ENCODE measurements at places on chromosomes 6 and 20.

DNA sequence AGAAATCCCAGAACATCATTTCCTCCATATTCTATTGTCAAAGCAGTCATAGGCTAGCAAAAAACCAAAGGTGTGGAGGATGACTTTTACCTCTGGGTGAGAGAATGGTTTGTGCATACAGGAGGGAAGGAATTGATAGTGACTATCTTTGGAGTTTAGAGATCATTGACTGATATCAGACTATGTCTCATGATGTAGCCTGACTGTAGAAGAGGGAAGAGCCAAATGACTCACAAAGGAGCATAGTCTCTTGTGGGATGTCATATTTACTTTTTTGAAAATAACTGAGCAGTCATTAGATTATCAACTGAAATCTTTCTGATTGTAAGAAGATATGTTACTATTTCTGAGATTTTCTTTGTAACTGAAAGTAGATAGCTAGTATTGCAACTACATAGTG is 158.5 kb downstream of the FLRT3 start:
- DNase-seq: no peak

- peak; percentile 94 for DNase-seq
These were observed 50.0 kb upstream of the EZR start for GRCh38 chr6:158868890-158869825.

GRCh38 chr20:20894753-20895152 is 182.3 kb upstream of the RALGAPA2 start:
- DNase-seq: no peak

GRCh38 chr6:167733740-167734661 is 92.7 kb upstream of the AFDN start:
- no peak for DNase-seq

- no peak for DNase-seq
These were observed 993 bp downstream of the STX16 start for GRCh38 chr20:58651946-58652605.

- no peak for DNase-seq
These were observed 120.3 kb upstream of the MOCS1 start for GRCh38 chr6:40054602-40055001.

- no peak for DNase-seq
These were observed 863.4 kb downstream of the DHX35 start for GRCh38 chr20:39825524-39825923.

GRCh38 chr6:28167068-28167467 is 25.4 kb downstream of the ZKSCAN8 start:
- no peak for DNase-seq

DNA sequence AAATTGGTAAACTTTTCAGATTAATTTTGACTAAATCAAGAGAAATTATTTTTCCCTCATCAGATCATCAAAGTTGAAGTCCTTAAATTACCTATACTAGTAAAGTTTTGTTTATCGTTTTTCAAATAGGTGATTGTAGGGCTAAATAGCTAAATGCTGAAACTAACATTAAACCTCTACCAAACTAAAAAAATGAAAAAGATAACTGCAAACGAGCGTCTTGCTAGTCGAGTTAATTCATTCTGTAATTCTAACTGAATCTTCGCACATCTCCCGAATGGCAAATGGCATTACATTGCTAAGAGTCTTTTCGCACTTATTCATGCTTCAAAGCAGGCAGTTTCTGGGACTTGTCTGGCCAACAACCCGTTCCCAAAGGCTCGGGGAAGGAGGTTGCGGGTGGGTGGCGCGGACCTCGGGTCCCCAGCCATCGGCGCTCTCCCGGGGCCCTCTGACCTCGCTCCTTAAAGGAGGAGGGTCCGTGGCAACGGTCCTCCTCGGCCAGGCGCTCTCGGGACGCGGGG is 43.8 kb downstream of the POPDC3 start:
- DNase-seq: no peak

- no peak for DNase-seq
These were observed 15.4 kb upstream of the TRIB3 start for GRCh38 chr20:364905-365794.

DNA sequence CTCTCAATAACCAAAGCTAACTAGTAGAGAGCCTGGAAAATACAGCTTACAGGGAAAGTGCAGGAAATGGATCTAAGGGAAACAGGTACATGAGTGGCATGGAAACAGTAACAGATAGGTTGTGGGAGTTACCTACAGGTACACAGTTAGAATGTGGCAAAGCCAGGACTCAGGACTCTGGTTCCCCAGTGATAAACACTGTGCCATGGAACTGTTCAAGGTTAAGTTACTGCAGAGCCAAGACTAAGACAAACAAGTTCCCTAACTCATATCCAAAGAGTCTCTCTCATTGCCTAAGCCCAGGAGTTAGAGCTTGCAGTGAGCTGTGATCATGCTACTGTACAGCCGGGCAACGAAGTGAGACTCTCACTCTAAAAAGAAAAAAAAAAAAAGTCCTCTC is 6.6 kb downstream of the MED20 start:
- no peak for DNase-seq

GRCh38 chr20:48921883-48922820 is 641 bp downstream of the ARFGEF2 start:
- no peak for DNase-seq

DNA sequence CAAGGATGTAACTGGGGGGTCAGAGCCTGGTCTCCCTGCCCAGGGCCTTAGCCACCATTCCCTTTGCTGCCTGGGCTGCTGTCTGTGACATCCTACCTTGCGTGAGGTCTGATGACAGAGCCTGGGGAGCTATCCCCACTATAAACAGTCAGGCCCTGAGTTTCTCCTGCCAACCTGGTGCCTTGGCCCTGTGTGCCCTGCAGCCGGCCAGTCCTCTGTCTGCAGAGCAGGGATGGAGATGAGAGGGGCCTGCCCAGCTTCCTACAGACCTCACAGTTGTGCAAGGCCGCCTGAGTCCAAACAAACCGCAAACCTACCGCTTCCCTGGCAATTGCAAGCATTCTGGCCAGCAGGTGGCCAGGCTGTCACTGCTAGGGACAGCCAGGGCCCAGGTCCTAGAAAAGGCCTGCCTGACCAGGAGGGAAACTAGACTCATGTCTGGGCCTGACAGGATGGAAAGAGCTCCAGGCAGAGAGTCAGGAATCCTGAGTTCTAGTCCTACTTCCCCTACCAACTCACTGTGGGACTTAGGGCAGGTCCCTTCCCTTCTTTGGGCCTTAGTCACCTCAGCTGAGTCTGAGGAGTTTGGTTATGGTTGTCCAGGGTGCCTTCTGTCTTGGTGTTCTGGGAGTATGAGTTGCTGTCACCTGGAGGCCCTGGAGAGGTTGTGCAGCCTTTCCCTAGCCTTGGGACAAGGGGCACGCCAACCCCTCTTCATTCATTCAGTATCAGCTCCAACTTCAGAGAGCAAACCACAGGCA is 86.2 kb downstream of the VEGFA start:
- DNase-seq: no peak

DNA sequence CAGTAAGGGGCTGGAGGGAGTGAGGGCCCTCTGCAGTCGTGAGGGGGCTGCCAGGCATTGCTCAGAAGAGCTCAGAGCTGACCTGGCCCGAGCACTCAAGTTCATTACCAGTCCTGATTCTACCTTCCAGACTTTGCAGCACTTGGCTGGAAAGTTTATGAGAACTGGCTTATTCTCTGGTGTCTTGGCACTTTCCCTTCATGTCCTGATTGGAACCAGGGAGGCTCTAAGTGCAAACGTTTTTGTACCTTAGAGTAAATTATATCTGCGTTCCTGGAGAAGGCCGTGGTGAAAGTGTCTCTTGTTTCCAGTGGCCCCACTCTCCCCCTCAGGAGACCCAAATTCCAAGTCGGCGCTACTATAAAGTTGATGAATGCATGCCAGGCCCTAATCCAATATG is 402.3 kb downstream of the CDC5L start:
- DNase-seq: no peak

DNA sequence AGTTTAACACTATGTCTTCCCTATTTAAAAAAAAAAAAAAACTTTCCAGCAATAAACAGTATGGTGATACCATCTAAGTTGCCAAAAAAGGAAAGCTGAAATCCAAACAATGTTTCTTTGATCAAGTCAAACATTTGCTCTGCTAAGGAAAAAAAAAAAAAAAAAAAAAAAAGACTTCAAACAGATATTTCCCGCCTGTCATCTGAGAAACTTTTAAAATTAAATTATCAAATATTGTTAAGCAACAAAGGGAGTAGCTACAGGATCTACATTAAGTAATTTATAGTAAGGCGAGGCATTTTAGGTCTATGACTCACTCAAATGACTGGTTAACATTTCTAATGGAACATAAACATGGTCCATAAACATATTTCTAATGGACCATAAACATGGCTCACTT is 121.2 kb downstream of the DST start:
- DNase-seq: no peak

DNA sequence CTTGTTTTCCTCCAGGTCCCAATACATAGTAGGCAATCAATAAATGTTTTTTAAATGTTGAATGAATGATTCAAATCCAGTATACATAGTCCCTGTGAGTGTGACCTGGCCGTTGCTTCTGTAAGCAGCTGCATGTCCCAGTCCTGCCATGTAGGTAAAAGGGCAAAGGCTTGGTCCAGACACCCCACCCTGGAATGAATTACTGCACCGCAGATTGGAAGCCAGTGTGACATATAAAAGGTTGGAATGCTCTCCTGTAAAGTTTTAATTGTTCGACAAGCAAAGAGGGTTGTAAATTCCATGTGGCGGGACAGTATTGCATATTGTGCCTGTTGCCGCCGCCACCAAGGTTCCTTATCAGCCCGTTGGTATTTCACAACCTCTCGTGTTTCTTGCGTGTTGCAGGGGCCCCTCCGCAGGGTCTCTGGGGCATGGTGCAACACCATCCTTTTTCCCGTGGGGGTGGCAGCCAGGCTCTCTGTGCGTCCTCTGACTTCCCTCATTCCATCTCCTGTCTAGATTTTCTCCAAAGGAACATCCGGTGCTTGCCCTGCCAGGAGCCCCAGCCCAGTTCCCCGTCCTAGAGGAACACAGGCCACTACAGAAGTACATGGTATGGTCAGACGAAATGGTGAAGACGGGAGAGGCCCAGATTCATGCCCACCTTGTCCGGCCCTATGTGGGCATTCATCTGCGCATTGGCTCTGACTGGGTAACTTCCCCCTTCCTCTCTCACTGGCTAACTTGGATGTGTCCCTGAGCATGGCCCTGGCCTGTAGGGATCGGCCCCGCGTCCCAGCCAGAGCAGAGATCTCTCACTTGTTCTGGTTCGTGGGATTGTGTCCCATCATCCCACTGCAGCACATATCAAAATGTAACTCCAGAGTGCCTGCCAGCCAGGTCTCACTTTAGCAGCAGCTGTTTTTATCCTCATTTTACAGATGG is 20.3 kb downstream of the POFUT1 start:
- no peak for DNase-seq

GRCh38 chr6:54846243-54846856 is at the start of gene FAM83B:
TSS of gene FAM83B (plus strand) at chr6:54846771. CDS start at chr6:54870247, 23,476 bp downstream.
- DNase-seq: no peak

DNA sequence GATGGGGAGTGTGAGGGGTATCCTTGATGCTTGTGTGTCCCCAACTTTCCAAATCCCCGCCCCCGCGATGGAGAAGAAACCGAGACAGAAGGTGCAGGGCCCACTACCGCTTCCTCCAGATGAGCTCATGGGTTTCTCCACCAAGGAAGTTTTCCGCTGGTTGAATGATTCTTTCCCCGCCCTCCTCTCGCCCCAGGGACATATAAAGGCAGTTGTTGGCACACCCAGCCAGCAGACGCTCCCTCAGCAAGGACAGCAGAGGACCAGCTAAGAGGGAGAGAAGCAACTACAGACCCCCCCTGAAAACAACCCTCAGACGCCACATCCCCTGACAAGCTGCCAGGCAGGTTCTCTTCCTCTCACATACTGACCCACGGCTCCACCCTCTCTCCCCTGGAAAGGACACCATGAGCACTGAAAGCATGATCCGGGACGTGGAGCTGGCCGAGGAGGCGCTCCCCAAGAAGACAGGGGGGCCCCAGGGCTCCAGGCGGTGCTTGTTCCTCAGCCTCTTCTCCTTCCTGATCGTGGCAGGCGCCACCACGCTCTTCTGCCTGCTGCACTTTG is at the start of gene TNF:
TNF (plus strand) TSS at position 231 of the 567 bp plus-strand sequence; CDS start at position 408, 177 bp downstream.
- DNase-seq: no peak

DNA sequence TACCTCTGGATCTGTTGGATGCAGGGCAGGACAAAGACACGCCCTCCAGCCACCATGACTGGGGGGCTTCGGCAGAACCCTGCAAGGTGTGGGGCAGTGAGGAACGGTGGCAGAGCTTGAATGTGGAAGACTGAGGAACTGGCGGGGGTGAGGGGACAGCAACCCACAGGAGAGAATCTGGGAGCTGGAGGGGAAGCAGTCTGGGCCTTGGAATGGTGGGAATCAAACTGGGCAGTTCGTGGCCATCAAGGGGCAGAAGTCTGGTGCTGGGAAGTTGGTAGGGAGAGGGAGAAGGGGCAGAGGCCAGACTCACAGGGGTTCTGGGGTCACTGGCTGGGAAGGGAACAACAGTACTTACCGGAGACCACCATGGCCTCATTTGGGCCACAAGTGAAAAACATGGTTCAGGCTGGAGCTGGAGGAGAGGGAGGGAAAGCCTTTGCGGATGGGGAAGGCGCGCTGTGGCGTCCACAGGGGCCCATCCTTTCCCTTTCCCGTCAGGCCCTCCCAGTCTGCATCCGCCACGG is 635 bp downstream of the FLOT1 start:
- DNase-seq: no peak

GRCh38 chr6:88804701-88805100 is 158.7 kb downstream of the RNGTT start:
- no peak for DNase-seq

- DNase-seq: no peak
These were observed 13.4 kb downstream of the GNL1 start for GRCh38 chr6:30542915-30543314.

GRCh38 chr6:43367245-43367984 is 2.0 kb downstream of the ZNF318 start:
- no peak for DNase-seq

DNA sequence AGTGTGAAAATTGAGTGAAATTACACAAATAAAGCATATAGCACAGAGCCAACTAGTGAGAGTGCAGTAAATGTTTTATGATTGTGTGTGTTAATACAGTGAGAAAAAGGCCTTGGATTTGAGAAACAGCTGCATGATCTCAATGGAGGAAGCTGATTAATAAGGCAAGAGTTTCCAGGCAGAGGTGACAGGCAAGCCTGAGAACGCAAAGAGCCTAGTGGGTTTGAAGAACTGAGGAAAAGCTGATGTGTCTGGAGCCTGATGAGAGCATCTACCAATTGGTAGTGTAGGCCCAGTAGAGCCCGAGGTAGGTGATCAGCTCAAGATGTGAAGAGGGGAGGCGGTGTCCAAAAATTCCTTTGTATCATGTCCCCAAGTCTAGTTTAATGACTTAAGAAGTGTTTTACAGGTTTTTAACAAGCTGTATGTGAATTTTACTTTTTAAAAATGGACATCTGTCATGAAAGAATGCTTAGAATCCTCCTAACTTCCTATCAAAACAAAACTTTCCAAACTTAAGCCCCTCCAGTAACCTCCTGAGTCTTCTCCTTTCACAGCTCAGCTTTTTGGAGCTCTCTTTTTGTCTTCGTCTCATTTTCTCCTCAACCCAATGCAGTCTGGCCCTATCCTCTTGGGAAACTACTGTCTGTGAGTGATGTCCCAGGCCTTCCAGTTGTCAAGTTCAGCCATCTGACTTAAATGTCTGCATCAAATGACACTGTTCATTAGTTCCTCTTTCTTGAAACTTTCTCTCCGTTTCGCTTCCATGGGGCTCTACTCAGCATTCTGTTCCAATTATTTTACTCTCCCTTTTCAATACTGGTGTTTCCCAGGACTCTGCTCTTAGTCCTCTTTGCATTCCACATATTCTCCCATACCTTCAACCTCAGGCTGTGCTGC is 1.2 kb downstream of the CDC40 start:
- DNase-seq: no peak

- DNase-seq: no peak
These were observed 49.4 kb upstream of the ARMC2 start for GRCh38 chr6:108798670-108799353.

GRCh38 chr6:113315879-113316278 is 541.3 kb upstream of the MARCKS start:
- no peak for DNase-seq
